ENCODE measurements at places on chromosomes 4 and X.
A peak's percentile ranks its signal among the peaks of the same experiment; 100 is the strongest.

- no peak for DNase-seq
Observed at GRCh38 chrX:142994988-142995387, 30.7 kb upstream of the SPANXN4 start.

DNA sequence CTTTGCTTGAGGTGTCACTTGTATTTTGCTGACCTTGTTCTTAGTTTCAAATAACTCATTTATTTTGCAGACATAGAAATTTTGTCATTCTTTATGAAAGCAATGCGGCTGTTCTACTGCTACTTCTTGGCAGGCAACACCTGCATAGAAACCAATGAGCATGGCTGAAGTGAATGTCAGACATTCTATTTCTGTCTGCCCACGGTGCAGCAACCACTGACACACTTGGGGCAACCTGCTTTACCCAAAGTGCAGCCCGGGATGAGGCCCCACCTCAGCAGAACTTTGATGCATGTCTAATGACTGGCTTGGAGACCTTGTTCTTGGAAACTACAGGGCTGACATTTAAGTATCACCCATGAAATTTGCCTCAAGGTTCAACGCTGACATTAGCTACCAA, 93.6 kb downstream of the RBM47 start:
- no peak for DNase-seq

DNA sequence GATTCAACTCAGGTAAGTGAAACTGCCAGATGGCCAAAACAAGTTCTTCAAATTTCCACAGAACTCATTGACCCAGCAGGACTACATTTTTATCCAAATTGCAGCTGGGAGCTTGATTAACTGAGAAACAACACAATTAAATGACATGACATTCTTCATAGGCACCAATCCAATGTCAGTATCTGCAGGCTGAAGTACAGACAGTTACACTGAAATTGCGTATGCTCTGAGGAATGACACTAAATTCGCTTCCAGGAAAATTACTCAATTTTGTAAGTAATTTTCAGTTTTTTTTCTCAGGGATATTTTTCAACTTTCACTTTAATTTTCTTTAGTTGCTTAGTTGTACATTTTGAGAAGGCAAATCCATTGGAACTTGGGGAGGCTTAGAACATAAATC, 4.5 kb downstream of the C1GALT1C1 start:
- DNase-seq: no peak

GRCh38 chrX:70505451-70505841, 60.8 kb downstream of the DLG3 start:
- no peak for DNase-seq

- DNase-seq: no peak
Observed at GRCh38 chr4:169998981-169999380, 27.2 kb downstream of the MFAP3L start.

DNA sequence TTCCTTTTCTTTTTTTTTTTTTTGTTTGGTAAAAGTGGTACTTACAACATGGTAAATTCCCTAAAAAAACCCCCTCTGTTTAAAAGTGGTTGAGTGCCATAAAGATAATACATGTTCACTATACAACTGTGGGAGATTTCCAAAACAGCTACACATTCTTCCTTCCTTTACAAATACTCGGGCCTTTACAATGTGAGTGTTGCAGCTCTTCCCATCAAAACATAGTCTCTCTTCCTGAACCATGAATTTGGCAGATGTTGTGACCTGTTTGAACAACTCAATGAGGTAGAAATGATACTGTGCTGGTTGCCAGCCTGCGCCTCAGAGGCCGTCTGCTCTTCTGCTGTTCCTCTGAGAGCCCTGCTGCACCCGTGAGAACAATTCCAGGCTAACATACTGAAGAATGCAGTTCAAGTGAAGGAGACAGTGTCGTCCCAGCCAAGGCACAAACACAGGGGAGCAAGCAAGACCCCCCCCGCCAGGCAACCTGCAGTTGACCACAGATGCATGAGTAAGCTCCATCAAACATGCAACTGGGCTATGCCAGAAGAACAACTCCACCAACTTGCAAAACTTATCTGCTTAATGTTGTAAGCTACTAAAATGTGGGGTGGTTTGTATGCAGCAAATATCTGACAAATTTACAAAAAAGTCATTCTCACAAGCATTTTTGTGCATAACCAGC, 645.0 kb downstream of the PCDH7 start:
- DNase-seq: peak; percentile 87

- no peak for DNase-seq
Observed at GRCh38 chr4:77465271-77465670, 140.3 kb upstream of the CXCL13 start.

- no peak for DNase-seq
Observed at GRCh38 chr4:112823156-112823555, 186.2 kb downstream of the LARP7 start.

GRCh38 chr4:96347582-96347981, 507.7 kb downstream of the PDHA2 start:
- no peak for DNase-seq

- no peak for DNase-seq
Observed at GRCh38 chr4:55017406-55017805, 108.0 kb downstream of the KDR start.
